ENCODE measurements at places on chromosomes 11 and 22.

GRCh38 chr22:50306753-50307749 is at the start of gene PLXNB2:
TSS of gene PLXNB2 (minus strand) at chr22:50307646. CDS start at chr22:50290584, 17,062 bp downstream.
- peak; percentile 86 for DNase-seq

- DNase-seq, result no peak
Observed at GRCh38 chr22:27799015-27799826, 2.3 kb downstream of the MN1 start.

GRCh38 chr11:10511181-10511621 is 29.8 kb downstream of the RNF141 start:
- no peak for DNase-seq

DNA sequence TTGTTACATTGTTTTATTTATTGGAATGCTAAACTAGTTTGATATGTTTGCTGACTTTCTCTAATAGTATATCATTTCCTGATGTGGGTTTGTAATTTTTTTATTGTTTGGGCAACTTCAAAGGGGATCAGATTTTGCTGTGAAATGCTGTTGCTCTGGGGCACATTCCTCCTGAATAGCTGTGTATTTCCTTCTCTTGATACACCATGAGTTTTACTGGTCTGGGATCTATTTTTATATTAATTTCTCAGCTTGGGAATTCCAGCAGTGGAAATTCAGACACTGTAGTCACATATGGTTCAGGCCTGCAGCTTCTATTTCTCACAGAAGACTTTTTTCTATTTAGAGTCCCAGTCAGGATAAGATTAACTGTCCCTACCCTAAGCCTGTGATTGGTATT is 58.9 kb downstream of the RPUSD4 start:
- DNase-seq, result peak; percentile 34

DNA sequence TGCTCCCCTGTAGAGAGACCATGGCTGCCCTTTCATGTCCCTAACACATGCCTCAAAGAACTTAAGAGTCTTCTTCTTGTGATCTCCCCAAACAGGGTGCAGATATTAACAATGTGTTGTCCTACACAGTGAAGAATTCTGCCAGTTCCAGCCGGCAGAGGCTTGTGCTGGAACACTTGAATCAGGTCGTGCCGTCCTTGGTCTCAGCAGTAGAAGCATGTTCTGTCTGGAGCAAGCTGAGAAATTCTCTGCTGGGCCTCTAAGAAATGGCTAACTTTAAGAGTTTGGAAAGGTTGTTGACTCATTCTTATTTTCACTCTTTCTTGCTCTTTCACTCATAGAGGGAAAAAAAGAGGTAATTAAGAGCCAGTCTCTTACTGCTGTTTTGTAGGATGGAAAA is 71.1 kb upstream of the SLC25A18 start:
- no peak for DNase-seq

DNA sequence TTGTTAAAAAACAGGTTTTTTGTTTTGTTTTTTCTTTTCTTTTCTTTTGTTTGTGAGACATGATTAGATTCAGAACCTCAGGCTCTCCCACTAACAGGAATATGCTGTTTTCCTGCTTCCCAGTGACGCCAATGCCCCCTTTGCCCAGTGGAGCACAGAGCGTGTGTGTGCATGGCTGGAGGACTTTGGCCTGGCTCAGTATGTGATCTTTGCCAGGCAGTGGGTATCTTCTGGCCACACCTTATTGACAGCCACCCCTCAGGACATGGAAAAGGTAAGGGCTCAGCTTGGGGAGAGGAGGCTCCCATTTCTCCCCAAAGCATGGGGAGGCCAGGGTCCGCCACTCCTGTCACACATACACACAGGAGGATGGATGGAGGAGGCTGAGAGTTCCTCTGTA is 25.0 kb downstream of the CYB5R2 start:
- DNase-seq, result no peak

- peak; percentile 21 for DNase-seq
Observed at GRCh38 chr11:124301548-124301947, 12.2 kb downstream of the OR8D1 start.

GRCh38 chr11:41713030-41713429 is 253.6 kb upstream of the LRRC4C start:
- DNase-seq, result no peak

GRCh38 chr11:45102361-45102809 is 44.1 kb upstream of the PRDM11 start:
- DNase-seq, result no peak

GRCh38 chr11:20207781-20208621 is 47.7 kb upstream of the DBX1 start:
- DNase-seq, result no peak

GRCh38 chr11:123481640-123482039 is 51.6 kb downstream of the GRAMD1B start:
- DNase-seq, result no peak

GRCh38 chr22:39087881-39088684 is 9.0 kb upstream of the APOBEC3H start:
- DNase-seq, result peak; percentile 70

DNA sequence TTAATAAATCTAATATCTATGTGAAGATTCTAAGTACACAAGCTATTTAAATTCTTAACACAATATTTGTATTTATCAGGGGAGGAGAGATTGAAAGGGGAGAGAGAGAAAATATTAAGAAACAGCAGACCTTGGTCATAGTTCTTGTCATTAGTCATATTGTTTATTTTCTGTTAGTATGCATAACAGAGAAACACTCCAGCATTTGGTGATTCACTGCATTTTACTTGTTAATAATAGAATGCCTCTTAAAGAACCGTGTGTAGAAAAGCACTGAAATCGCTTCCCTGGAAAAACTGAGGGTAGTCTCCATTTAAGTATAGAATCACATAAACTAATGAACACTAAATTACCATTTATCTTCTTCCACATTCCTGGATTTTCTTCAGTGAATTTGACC is 122.7 kb upstream of the TRPC6 start:
- peak; percentile 47 for DNase-seq

DNA sequence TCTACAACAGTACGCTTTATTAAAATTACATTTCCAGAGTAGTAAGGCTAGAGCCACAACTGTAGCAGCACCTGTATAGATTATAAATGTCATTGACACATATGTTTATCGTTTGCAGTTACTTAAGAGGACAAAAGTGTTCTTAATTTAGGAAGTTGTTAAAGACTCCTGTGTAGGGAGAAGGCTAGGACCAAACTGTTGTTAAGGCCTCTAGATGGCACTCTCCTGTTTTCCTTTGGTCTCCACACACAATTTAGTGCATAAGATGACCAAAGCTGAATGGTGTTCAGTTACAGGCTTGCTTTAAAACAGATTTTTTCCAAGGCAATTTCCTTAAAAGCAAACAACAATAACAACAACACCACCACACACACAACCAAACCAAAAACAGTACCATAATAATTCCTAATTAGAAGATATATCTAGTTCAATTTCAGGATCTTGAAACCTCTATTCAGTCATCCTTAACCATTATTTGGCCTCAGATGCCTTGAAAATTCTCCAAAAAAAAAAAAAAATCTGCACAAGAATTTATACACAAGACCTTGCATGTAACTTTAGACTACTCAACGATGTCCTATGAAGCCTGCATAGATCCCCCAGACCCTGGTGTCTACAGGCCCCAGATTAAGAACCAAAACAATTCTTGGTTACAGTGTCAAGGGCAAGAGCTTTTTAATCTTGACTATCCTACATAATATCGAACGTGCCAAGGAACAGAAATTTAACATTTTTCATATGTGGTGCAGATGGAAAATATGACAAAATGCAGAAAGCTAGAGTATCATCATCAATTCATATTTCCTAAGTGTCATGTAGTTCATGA is 42.6 kb upstream of the APOA1 start:
- DNase-seq, result peak; percentile 81

- DNase-seq, result no peak
Observed at GRCh38 chr11:79617561-79617960, 176.7 kb upstream of the TENM4 start.

- DNase-seq, result no peak
Observed at GRCh38 chr11:15716550-15716949, 601.8 kb downstream of the INSC start.

- no peak for DNase-seq
Observed at GRCh38 chr11:2275334-2276279, 5.2 kb upstream of the ASCL2 start.

DNA sequence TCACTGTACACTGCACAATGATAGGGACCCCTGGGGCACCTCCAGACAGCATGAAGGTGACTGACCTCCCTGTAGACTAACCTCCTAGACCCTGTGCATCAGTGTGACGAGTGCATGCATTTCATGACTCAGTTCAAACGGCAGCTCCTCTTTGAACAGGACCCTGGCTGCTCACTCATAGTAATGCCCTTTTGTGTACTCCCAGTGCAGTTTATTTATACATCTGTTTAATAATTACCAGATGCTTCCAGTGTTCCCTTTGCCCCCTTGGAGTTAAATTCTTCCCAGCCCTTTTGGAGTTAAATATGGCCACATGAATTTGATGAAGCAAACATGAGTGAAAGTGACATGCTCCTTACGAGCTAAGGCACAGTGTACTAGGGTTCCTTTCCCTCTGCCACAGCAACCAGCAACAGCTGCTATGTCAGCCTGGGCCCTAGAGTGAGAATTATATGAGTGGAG is 72.4 kb downstream of the PANX1 start:
- peak; percentile 66 for DNase-seq

- peak; percentile 74 for DNase-seq
Observed at GRCh38 chr11:126355926-126356897, 726 bp downstream of the ST3GAL4 start.

- peak; percentile 72 for DNase-seq
Observed at GRCh38 chr11:66720223-66720898, 8.7 kb downstream of the SPTBN2 start.

GRCh38 chr11:72232260-72233055 is 7.9 kb downstream of the INPPL1 start:
- no peak for DNase-seq

GRCh38 chr22:48224332-48224731 is 1461.9 kb downstream of the TBC1D22A start:
- no peak for DNase-seq

DNA sequence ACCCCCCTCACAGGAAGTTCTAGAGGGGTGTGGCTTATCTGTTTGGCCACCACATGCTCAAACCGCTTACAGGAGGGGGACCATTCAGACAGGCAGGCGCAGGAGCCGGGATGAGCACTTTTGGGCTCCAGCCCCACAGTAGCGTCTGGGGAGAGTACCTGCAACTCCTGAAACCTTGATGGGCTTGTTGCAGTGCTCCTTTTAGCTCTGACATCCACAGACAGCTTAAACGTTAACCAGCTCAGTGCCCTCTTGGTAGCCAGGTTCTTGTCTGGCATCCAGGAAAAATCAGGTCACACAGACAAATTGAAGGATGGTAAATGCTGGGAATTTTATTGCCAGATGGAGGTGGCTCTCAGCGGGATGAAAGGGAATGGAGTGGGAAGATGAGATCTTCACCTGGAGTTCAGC is 326.3 kb downstream of the ETS1 start:
- DNase-seq, result no peak

- DNase-seq, result no peak
Observed at GRCh38 chr11:79485694-79486093, 44.9 kb upstream of the TENM4 start.

DNA sequence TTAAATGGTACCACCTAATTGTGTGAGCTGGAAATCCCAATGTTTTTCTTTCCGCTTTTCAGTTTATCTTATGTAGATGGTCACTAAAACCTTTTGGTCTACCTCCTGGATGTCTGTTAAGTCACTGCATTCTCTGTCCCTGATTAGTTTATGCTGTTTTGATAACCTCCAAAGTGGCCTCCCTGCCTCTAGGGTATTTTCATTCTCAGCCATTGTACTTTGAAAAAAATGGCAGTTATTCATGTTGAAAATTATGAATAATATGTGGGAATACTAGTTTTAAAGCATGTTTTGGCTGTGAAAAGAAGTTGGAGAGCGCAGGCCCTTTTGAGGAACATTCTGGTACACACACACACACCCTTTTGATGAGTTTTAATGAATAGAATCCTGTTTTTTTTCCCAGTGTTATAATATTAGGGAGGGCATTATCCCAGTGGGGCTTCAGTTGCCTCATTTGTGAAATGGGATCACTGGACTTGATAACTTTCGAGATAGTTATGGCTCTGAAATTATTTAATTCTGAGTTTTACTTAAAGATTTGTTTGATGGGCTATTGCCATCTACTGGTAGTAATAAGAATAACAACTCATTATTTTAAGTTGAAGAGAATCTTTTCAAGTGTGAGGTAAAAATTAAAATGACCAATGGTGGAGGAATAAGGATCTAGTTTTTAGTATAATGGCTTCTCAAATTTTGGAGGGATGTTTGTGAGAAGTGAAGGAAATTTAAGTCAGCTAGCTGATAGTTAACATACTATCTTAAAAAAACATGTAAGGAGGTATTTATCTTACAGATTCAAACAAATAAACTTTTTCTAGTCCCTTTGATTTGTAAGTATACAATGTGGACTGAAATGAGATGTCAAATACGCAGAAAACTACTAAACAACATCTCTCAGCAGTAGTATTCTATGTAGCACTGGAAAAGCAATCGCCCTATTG is 3.9 kb downstream of the FDX1 start:
- DNase-seq, result peak; percentile 38

GRCh38 chr11:112248201-112248600 is 12.5 kb downstream of the PLET1 start:
- peak; percentile 42 for DNase-seq

- no peak for DNase-seq
Observed at GRCh38 chr11:65793144-65793581, 6.3 kb downstream of the OVOL1 start.

- no peak for DNase-seq
Observed at GRCh38 chr22:22842085-22842484, 45.5 kb upstream of the IGLL5 start.

GRCh38 chr22:39174498-39175352 is 22.2 kb upstream of the CBX7 start:
- DNase-seq, result peak; percentile 75

- no peak for DNase-seq
Observed at GRCh38 chr11:64081745-64082442, 46.2 kb downstream of the FLRT1 start.

GRCh38 chr11:47274495-47275235 is 4.7 kb downstream of the MADD start:
- no peak for DNase-seq

DNA sequence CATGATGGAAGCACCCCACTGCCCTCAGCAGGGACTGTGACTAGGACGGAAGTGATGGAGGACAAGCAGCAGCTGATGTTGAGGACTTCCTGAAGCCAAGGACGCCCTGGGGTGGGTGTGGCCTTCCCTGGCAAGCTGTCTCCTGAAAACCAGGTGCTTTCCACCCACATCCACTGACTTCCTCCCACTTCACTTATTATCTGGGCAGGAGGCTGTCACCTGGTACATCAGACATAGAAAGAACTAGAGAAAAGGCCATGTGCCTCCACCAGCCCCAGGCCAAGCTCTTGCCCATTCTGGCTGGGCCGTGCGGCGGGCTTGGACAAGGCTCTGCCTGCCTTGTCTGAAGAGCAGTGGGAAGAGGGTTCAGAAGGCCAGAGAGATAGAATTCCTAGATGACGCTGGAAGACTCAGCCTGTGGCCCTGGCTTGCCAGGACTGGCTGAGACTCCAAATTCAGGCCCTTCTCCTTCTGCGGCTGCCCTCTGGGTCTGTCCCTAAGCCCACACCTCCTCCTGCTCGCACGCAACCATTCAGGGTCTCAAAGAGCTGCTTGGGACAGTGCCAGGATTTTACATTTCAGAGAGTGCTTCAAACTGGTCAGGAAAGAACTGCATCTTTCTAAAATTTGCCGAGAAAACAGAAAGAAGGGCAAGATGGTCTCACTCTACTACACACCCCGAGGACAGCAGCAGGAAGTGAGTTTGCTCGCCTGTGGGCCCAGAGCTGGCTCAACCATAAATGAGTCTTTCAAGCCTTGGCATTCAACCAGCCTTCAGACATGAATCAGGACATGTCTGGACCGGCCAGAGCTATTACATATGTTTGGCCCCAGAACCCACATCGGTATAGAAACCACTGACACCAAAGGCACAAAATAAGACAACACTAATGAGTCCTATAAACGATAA is 13.3 kb downstream of the ARHGAP1 start:
- DNase-seq, result no peak

All from myocyte (in vitro differentiated cells).